Thoracic aorta (tissue), 2 donors: ENCODE measurements at places on chromosomes 2 and 18. TPM values are rescaled to one million over a fixed set of nuclear protein-coding genes. Genes with fewer than 3 reads are reported as not detected.

The GGCX gene
- 38.4 TPM for total RNA-seq

The MDH1B gene
- total RNA-seq = not detected

The NRP2 gene
- total RNA-seq = 75.1 TPM

The TLX2 gene
- not detected for total RNA-seq

The XRCC5 gene
- 137 TPM for total RNA-seq

The DSG1 gene
- total RNA-seq = not detected

DNA sequence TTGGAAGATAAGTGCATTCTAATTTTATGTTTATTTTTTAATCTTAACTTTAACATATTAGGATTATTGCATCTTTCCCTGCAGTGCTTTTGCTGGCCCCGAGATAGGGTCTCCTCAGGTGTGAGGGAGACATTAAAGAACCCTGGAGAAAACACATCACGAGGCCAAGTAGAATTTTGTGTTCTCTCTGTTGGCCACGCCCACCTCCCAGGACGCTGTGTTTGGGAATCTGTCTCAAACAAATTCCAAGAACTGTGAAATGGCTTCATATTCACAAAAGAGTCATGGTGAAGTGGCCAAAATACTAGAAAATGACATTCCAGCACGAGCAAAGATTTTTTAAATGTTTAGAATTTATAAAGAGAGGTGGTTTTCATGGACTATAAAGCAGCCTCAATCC lies 27.3 kb downstream of the RNF144A start:
- DNase-seq = no peak

GRCh38 chr18:67400502-67401117 lies 115.9 kb downstream of the DSEL start:
- no peak for DNase-seq

GRCh38 chr2:241035142-241035817 lies 36.9 kb downstream of the SNED1 start:
- no peak for DNase-seq

GRCh38 chr2:160062292-160063005 lies at the start of gene PLA2R1:
PLA2R1 (minus strand) TSS chr2:160062615; CDS start chr2:160062403, 212 bp downstream.
- DNase-seq = no peak

- no peak for DNase-seq
Observed at GRCh38 chr18:68779169-68779568, 18.7 kb upstream of the CCDC102B start.

- no peak for DNase-seq
Observed at GRCh38 chr18:7923105-7923504, 356.0 kb downstream of the PTPRM start.

DNA sequence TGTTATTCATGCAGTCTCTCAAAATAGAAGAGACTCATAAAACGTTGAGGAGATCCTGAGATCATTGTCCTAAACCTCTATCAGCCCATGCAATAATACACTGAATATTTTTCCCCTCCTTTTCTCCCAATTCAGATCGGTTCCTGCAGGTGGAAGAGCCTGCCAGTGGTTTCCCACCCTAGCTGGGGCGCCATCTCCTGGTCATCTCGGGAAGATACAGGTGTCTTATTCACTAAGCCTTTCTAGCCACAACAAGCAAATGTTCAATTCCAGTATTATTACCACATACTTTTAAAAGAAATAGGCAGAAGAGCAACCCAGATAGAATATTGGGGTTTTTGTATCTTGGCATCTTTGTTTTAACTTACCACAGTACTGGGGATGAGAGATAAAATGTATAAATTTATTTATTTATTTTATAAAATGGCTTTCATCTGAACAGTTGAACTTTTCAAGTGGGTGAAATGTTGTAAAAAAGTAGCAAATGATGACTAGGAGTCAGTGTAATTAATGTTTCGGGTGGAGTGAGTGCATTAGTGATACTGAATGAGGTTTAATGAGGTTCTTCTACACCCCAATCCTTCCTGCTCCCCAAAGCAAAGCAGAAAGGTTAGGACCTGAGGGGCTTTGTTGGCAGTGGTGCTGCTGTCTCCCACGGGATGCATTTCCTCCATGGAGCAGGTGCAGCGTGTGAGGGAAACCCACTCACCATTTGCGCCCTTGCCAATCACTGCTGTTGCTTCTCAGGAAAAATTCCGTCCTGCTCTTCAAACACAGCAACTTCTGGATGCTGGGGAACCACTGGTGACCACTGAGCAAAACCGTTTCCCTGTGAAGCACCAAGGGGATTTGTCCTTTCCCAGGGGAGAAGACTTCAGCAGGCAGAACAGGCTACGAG lies 147.1 kb upstream of the FHL2 start:
- no peak for DNase-seq

DNA sequence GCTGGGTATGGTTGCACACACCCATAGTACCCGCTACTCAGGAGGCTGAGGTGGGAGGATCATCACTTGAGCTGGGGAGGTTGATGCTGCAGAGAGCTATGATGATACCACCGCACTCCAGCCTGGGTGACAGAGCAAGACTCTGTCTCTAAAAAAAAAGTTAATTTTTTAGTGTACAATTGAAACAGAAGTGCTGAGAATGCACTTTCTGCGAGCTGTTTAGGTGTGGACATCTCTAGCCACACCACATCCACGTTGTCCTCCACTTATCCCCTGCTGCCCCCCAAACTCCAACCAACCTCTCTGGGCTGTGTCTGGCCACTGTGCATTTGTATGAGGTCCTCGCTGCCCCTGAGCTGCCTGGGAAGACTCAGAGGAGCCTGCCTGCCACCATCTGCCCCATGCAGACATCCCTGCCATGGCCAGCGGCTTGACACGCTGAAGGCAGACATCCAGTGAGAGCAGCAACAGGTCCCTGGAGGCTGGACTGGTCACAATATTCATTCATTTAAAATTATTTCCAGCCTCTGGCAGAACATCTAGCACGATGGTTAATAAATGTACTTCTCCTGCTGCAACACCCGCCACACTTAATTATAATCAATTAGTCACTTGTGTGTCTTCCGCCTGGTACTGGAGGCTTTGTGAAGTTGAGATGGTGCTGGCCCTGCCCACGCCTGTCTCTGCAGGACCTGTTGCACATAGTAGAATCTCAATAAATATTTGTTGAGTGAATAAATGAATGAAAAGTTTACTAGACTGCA lies 3.7 kb upstream of the AFF3 start:
- DNase-seq = no peak

DNA sequence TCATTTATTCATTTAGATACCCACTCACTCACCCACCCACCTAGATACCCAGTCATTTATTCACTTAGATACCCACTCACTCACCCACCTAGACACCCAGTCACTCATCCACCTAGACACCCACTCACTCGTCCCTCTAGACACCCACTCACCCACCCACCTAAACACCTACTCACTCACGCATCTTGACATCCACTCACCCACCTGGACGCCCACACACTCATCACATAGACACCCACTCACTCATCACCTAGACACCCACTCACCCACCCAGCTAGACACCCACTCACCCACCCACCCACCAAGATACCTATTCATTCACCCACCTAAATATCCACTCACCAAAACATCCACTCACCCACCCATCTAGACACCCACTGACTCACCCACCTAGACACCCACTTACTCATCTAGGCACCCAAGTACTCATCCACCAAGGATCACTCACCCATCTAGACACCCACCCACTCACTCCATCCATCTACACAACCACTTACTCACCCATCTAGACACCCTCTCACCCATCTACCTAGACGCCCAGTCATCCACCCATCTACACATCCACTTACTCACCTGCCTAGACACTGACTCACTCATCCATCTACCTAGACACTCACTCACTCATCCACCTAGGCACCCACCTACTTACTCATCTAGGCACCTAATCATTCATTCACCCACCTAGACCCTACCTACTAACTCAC lies 723.7 kb upstream of the RAB6C start:
- DNase-seq = no peak

- no peak for DNase-seq
Observed at GRCh38 chr2:21633466-21633865, 509.7 kb downstream of the TDRD15 start.

DNA sequence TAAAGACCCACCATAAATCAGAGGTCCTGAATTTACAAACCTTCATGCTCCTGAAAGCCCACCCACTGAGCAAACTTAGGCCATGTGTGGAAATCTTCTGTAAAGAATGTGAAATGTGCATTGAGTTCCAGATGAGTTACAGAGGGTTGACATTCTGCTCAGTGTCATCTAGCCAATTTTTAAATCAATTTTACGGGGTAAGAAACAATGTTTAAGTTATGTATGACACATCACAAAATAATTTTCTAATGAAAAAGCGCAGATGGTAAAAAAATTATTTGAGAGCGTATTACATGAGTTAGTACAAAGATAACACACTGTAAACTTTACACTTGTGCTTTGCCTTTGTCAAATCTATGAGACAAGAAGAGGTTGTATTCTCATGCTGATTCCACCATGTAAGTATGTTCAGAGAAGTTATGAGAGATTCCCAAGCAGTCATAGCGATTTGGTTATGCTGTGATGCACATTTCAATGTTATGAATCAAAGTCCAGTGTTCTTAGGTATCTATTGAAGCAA lies 446.3 kb downstream of the ADCYAP1 start:
- no peak for DNase-seq

DNA sequence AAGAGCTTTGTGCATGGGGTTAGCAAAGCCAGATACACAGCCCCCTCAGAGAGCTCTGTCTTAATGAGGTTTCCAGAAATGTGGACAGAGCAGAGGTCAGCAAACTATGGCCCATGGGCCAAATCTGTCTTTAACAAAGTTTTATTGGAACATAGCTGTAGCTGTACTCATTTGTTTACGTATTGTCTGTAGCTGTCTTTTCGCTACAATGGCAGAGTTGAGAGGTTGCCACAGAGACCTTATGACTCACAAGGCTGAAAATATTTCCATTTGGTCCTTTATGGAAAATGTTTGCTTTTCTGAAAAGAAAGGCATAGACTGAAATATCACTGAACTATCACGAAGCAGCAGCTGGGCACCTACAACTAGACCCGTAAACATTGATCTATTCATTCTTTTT lies 841.8 kb downstream of the SLC4A3 start:
- DNase-seq = no peak

DNA sequence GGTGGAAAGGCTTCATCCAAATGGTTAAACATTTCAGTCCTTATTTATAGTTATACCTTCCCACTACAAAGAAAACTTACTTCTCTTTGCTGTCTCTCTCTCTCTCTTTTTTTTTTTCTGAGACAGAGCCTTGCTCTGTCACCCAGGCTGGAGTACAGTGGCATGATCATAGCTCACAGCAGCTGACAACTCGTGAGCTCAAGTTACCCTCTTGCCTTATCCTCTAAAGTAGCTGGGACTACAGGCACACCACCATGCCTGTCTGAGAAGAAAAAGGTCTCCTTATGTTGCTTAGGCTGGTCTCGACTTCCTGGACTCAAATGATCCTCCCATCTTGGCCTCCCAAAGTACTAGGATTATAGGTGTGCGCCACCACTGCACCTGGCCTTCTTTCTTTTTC lies 32.3 kb upstream of the OLA1 start:
- DNase-seq = no peak

DNA sequence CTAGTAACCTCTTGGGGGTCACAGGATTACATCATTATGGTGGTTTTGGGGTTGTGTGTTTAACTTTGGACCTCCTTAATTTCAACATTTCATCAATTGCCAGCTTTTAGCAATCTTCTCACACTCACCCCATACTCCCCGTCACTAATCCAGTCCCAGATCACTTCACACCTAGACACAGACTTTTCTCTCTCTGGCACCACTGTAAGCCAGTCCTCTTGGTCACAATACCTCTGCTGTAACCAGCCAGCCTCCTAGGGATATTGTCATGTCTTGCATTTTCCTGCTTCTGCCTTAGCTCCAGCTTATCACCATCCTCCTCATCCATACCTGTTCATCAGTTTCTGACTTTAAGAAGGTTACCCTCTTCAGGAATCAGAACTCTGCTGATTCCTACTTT lies 1.6 kb upstream of the STK17B start:
- no peak for DNase-seq

- DNase-seq = no peak
Observed at GRCh38 chr2:88248280-88248828, 78.2 kb downstream of the THNSL2 start.

GRCh38 chr2:218043701-218044109 lies 25.3 kb upstream of the RUFY4 start:
- no peak for DNase-seq

- DNase-seq = no peak
Observed at GRCh38 chr2:116467243-116467642, 1347.2 kb upstream of the DDX18 start.

DNA sequence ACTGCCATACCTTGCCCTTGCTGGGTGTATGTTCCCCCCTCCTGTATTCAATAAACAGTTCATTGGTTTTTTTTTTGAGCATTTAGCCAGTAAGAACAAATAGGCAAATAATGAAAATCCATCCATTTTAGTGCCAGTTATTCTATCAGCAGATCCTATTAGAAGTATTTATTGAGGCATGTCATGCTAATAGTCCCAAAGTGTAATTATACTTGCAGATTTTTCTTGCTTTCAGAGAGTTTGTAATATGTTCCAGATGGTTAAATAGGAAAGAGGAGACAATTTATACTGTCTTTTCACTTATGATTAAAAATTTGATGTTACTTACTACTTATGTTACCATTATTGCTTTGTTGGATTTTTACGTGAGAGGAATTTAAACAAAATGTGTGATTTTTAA lies 127.6 kb downstream of the NCOA1 start:
- DNase-seq = no peak

DNA sequence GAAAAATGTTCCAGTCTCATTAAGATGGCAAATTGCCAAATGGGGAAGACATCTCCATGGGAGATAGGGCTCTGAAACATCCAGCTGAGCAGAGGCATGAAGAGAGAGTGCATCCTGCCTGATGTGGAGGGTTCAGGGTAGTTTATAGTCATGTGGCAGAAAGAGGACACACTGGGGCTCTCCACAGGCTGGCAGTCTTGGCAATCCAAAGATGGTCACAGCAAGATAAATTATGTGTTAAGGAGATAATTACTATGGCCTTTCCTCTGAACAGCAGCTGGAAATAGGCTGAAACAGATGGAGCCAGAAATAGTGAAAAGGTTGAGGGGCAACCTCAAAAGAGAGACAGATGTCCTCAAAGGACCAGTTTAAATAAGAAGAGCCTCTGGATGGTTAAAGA lies 97.2 kb downstream of the DCC start:
- DNase-seq = no peak

GRCh38 chr18:41999751-42000150 lies 44.7 kb downstream of the PIK3C3 start:
- no peak for DNase-seq

DNA sequence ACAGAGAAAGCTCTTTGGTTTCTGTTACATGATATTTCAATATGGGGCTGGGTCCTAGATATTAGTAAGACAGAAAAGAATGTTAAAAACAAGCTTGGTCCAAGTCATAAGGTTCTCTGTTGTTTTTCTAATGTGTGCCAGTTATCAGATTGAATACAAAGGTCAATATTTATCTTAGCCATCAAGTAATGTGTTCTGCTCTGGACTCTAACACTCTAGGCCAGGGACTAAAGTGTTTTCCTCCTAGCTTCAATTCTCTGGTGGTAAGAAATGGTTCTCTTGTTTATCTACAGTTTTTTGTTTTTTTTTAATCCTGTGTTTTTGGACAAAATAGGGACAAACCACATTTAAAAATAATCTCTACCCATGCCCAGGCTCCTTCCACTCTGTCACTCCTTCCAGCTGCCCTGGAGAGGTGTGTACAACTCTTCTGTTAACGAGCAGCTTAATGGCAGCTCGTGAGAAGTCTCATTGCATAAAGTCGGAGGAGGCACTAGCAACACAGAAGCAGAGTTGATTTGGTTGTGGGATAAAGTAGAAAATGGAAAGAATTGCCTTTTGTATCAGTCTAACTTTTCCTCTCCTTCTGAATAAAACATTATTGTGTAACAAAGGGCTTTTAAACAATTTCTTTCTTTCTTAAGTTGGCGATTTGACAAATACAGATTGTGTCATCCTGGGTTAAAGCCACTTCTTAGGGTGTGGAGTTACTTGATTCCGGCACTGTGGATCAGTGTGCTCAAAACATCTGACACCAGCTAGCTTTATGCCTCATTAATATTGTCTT lies 8.0 kb upstream of the SESTD1 start:
- DNase-seq = no peak
